ENCODE measurements at places on chromosomes 4 and X.
A peak's percentile ranks its signal among the peaks of the same experiment; 100 is the strongest.

DNA sequence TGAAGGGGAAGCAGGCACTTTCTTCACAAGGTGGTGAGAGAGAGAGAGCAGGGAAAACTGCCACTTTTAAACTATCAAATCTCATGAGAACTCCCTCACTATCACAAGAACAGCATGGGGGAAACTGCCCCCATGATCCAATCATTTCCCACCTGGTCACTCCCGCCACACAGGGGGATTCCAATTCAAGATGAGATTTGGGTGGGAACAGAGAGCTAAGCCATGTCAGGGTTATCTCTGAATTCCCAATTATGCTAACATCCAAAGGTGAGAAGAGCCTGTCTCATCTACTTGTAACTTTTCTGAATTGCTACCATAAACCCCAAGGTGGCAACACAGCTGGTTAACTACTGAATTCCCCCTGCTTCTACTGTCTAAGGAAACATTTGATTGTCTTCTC lies 758.5 kb downstream of the ADGRL3 start:
- DNase-seq = no peak

DNA sequence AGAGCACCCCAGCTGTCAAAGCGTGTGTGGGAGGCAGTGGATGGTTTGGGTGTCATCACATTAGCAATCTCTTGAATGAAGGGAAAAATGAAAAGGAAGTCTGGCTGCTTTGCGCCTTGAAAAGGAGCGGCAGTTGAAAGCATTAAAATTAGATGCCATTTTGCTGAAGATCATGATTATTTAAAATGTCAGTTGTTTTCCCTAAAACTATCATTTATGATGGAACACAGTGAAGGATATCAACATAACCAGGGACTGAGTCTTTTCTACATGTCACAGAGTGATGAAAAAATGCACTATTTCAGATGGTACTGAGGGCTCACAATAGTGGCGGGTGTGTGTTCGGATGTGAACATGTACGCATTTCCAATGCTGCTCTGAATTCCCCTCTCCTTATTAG lies 450.2 kb upstream of the CPEB2 start:
- DNase-seq = no peak

DNA sequence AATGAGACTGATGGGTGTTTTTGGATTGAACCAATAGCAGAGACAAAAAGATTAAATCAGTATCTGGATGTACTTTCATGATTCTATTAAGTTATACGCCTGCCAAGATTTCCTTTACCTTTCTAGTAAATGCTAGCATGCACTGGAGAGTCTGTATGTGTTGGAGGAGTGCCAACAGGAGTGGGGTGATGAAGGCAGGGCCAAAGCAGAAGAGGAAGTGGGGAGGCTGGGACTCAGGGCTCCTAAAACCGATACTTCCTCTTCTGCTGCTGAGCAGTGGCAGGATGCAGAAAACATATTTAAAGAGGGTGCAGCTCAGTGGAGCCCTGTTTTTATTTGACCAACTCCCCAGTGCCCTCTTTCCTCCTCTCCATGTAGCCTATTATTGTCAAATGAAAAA lies 5.6 kb downstream of the CYSLTR1 start:
- no peak for DNase-seq

GRCh38 chrX:13647709-13648212 lies 5.2 kb upstream of the TCEANC start:
- no peak for DNase-seq

DNA sequence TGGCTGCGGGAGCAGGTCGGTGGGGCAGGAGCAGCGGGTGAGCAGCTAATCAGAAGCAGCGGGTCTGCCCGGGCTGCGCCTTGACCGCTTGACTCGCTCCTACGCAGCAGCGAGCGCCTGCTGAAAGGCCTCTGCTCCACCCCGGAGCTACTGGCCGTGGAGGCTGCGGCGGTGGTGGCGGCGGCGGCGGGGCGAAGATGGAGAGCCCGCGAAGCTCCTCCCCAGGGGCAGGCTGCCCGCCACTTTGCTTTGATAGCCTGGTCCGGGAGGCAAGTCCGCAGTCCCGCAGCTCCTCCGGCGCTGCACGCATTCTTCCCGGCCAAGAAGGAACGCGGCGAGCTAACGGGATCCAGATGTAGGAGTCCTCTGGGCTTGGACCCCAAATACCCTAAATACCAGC lies 36.7 kb downstream of the PJA1 start:
- DNase-seq = no peak

- DNase-seq = no peak
Observed at GRCh38 chr4:8250227-8250626, 19.3 kb upstream of the HTRA3 start.

- DNase-seq = no peak
Observed at GRCh38 chr4:87192145-87192919, 28.1 kb downstream of the KLHL8 start.

- no peak for DNase-seq
Observed at GRCh38 chr4:123327846-123328429, 68.7 kb upstream of the SPRY1 start.

- DNase-seq = no peak
Observed at GRCh38 chr4:68732653-68733466, 62.4 kb upstream of the UGT2B15 start.

GRCh38 chr4:22986262-22986661 lies 293.5 kb downstream of the GBA3 start:
- DNase-seq = no peak

GRCh38 chr4:58163156-58163555 lies 1053.0 kb upstream of the IGFBP7 start:
- no peak for DNase-seq

- DNase-seq = no peak
Observed at GRCh38 chr4:23237771-23238170, 545.0 kb downstream of the GBA3 start.

DNA sequence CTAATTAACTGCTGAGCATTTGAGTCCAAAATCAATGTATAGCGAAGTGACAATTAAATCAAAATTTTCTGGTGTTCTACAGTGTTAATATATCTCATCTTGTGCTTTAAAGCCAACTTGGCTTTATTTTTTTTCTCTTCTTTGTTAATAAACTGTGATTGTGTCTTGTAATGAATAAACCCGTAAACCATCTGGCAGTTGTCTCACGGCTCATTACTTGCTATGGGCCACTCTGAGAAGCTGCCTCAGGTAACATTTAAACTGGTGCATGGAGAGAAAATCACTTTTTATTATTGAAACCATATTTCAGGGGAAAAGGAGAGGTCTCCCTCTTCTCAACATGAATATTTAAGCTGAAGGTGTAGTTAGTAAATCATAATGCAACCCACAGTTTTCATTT lies 694.0 kb downstream of the KCTD8 start:
- no peak for DNase-seq

GRCh38 chrX:130393451-130394074 lies 8.1 kb upstream of the GPR119 start:
- peak; percentile 15 for DNase-seq

DNA sequence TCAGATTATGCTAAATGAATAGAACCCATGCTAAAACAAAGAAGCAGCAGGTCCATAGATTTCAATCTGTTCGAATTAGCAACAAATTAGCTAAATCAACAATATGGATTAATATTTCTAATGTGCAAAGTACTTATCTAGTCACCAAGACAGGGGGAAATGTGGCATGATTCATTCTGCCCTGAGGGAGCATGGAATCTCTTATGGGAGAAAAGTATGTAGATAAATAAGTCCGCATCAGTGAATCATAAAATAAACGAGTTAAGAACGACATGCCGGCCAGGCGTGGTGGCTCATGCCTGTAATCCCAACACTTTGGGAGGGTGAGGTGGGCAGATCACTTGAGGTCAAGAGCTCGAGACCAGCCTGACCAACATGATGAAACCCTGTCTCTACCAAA lies 102.1 kb downstream of the ANOS1 start:
- DNase-seq = no peak

DNA sequence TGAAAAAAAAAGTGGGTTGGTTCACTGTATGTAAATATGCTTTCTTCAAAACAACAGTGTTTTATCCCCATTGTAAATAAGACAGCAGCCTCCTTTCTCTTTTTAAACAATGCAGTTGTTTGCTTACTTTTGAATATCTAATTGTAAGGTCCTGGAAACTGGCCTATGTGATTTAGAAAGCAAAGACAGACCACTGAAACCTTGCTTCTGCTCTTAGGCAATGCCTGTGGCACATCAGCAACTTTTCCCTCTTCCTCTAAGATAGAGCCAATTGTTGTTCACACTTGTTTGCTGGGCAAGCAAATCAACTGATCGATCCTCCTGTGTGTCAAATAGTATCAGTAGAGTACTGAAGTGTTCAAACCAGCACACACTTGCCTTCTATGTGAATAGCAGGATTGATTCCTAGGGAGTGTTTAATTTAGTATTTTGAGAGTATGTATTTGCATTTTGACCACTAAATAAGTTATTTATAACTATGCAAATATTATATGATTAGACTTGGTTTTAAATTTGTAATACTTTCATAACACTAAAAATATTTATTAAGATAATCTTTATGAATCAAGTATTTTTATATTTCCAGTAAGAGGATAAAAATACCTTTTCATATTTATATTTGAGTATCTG lies 55.4 kb upstream of the GRPR start:
- no peak for DNase-seq

DNA sequence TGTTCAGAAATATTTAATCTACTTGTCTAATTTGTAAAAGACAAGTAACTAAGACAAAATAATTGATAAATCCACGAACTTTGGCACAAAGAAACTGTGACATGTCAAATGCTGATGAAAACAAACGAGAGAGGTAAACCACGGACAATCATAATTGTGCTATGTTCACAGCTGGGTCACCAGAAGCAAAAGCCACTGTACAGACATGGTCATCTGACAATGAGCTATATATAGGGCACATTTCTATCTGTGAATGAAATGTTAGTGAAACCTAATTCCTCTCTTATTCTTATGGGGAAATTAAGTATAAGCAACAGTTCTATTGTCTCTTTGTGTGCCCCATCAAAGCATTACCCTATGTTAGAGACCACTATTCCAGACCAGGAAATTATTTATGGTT lies 444.0 kb upstream of the TRAM1L1 start:
- DNase-seq = no peak

- DNase-seq = no peak
Observed at GRCh38 chr4:107577743-107578142, 142.3 kb downstream of the PAPSS1 start.

DNA sequence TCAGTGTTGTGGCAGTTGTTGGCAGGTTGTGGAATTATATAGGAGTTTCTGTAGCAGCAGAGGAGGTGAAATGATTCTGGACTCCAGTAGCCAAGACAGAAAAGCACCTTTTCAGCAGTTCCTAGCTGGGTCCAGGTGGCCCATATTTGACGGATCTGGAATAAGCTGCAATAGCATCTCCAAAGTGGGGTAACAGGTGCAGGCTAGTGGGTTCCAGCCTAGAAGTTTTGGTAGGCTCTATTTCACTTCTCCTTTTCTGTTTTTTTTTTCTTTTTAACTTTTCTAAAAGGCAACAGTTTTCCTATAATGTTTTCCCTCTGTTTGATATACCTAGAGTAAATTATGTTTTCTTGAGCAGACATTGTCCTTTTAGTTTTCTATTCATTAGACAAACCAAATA lies 392.5 kb downstream of the C4orf33 start:
- no peak for DNase-seq

DNA sequence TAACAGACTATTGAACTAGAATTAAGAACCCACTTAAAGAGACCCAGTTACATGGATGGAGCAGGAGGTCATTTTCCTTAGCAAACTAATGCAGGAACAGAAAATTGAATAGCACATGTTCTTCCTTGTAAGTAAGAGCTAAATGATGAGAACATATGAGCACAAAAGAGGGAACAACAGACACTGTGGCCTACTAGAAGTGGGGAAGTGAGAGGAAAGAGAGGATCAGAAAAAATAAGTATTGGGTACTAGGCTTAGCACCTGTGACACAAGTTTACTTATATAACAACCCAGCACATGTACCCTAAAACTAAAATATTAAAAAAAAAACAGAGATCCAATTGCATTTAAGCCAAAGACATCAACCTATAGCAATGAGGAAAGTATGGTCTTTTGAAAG lies 26.2 kb downstream of the ARAP2 start:
- no peak for DNase-seq
